ENCODE measurements at places on chromosomes 5 and 9.

DNA sequence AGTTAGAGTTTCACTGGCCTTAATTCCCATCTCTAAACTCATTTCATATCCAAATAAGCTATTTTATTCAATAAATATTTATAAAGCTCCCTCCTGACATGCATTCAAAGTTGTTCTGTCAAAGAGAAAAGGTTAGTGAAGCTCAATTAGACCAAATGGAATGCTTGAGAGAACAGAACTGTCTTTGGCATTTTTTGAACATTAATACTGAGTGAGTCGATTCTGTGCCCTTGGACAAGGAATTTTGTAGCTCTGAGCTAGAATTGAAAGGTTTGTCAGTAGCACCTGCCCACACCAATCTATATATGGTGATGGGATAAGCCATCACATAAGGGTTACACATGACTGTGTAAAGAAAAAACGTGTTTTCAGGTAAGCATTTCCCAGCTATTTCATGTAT lies 631.2 kb upstream of the CCNG1 start:
- no peak for DNase-seq

DNA sequence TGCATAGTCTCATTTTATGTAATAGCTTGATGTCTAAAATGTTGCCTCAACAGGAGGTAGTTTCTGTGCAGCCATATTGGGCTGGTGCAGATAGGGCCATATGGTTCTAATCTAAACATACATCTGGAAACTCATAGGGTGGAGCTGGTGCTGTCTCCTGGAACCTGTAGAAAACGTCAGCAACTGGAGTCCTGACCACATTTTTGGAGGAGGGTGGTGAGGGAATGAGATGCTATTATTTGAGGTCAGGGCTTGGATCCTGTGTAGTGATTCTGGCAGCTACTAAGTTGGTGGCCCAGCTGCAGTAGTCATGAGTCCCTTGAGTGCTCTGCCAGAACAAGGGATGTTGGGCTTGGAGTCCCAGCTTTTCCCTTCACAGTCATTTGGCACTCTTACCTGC lies 14.1 kb downstream of the MAN2A1 start:
- no peak for DNase-seq

DNA sequence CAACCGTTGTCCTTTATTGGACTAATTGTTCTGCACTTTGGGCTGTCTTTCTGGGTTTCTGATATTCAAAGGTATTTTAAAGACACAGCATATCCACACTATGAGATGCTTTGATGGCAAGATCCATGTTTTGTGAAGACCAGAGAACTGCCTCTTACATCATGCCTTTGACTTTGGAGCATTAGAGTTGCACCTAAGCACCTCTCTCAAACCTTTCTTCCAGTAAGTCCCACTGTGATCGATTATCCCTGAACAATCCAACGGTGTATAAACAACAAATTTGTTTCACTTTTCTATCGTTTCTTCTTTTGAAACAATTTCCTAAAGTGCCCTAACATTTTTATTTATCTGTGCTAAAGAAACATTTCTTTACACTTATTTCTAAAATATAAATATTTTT lies 144.4 kb downstream of the KCTD16 start:
- DNase-seq: no peak

- no peak for DNase-seq
Observed at GRCh38 chr5:135318037-135318436, 81.0 kb downstream of the MACROH2A1 start.

DNA sequence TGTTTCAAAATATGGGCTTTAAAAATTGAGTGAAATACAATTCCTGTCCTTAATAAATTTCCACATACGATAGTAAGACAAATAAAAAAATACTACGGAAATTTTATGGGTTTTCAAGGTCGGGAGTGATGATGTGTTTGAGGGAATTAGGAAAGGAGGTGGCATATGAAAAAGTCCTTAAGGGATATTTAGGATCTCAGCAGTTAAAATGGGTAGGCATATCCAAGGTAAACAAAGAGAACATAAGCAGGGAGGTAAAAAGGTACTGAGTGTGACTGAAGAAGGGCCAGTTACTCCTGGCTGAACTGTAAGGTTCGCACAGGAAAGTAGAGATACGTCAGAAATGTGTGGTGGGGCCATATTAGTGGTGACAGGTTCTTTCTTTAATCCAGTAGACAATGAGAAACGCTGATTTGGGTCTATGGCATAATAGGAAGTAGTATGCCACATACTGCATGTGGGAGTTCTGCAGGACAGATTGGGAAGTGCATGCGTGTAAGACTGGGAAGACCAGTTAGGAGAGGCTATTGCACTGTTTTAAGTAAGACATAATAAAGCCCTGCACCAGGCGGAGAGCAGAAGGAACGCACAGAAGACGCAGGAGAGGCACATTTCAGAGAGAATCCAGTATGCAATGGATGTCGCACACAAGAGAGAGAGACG lies 937 bp upstream of the HMGCR start:
- peak; percentile 67 for DNase-seq

- no peak for DNase-seq
Observed at GRCh38 chr5:109719978-109720377, 30.3 kb downstream of the MAN2A1 start.

DNA sequence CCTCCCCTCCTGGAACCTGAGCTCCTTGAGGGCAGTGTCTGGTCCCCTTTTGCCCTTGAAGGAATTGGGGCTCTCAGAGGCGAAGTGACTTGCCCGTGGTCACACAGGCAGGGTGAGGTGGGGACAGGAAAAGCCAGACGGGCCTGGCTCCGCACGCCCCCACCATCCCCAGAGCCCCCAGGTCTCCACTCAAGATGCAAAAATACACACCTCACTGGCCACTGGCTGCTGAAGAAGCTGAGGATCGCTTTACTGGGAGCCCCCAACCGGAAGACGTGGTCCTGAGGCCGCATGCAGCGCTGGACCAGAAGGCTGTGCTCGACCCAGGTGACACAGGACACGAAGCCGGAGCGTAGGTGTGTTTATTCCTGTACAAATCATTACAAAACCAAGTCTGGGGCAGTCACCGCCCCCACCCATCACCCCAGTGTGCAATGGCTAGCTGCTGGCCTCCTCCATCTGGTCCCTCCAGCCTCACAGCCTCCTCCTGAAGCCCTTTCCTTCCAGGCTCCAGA lies 7.6 kb upstream of the AK1 start:
- DNase-seq: no peak

- no peak for DNase-seq
Observed at GRCh38 chr9:129330711-129331492, 152.8 kb upstream of the IER5L start.

DNA sequence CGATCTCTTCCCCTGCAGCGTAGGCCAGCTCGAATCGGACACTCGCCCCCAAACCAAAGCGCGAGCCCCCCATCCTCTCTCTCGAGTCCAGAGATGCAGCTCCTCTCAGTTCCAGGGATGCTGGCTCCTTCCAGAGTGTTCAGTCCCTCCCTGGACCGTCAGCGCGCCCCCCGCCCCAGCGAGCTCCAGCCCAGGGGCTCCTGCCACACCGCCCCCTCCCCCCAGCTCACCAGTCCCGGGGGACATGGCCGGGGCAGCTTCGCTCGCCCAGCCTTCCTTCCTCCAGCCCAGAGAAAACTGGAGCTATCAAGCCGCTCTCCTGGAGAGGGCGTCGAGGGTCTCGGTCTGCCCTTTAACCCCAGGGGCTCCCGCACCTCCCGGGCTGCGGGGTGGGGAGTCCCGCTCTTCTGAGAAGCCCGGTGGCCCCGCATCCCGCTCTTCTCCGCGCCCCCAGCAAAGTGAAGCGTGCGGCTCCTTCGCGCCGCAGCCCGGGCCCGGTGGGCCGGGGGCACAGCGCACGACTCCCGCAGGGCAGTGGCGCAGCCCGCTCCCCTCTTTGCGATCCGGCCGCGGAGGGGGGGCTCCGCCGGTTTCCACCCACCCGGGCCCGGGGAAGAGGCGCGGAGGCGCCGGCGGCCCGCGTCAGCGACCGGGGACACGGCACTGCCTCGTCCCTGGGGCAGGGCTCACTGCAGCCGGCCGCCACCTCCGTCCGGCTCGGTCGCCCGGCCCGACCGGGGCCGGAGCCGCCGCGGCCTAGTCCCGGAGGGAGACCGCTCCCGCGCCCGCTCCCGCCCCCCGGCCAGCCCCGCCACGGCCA lies 587 bp downstream of the MIER3 start:
- no peak for DNase-seq

DNA sequence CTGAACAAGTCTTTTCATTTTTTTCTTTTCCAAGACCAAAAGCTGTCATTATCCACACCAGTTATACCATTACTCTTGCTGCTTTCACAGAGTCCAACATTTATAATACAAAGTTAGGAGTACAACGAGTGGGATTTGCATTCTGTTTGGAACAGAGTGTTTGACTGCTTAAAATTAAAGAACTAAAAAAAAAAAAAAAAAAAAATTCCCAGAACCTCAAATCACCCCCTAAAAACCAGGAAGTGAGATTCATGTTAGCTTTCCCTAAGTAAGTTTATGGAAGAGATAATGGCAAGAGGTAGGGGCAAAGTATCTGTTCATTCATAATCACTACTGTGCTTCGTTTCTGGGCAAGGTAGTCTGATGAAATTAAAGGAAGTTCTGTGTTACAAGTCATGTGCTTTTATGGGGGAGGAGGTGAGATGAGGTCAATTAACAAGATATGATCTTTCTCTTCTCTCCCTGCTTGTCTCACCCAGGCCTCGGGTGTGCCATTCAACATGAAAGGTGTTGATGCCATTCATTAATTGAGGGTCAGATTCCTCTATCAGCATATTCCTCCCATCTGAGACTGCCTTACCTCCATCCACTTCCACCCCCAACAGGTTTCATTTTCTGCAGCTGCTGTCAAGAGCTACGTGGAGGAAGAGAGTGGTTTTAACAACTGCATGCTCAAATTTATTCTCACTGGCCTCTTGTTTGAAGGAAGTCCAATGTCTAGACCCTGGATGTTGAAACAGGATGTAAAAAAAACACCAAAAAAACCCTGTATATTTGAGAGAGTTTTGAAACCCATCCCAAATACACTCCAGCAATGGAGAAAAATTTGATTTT lies 58.1 kb downstream of the MARCHF3 start:
- no peak for DNase-seq

DNA sequence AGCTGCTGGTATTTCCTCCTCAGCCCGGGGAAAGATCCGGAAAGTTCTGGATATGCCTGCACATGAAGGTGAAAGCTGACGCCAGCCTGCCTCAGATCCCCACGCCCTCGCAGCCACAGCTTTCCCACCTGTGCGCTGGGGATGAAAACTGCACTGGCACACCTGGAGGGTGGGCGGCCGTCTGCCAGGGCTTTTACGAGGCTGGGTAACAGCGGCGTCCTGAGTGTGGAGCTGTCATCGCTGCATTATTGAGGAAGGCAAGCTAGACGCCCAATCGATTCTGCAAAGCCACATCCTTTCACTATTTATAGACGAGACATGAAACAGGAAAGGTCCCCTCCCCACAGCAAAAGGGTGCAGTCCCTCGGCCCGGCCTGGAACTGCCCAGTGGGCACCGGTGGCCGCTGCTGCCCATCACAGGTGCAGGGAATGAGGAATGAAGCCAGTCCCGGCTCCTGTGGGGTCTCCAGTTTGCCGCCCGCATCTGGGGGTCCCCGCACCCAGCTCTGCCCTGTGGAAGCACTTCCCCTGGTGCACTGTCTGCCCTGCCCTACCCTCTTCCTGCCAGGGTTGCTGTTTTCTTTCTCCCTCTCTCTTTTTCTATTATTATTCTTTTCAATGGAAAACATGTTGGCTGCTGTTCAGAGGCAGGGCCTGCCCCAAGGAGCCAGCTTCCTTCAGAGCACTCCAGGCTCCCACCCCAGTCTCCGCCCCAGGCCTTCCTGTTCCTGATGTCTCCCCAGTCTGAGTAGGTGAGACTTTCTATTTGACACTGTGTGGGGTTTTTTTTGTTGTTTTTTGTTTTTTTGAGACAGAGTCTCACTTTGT lies 7.0 kb downstream of the NOTCH1 start:
- DNase-seq: no peak

GRCh38 chr5:88391991-88392390 lies 123.3 kb upstream of the TMEM161B start:
- DNase-seq: no peak

DNA sequence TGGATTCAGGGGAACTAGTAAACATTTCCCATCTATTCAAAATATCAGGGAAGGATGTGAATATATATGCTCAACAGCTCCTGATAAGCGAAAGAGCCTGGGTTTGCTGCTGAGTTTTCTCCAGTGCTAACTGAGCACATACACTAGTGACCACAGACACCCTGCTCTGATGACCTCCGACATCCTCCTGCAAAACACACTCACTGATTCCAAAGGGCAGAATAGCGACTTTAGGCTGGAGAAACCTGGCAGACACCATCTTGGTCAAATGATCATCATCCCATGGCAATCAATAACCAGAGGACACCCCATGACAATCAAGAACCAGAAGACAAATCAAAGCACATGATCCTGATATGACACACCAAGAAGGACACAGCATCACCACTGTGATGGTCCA lies 9.2 kb upstream of the GADD45G start:
- no peak for DNase-seq

- DNase-seq: no peak
Observed at GRCh38 chr5:74638970-74639806, 1.3 kb downstream of the ENC1 start.

DNA sequence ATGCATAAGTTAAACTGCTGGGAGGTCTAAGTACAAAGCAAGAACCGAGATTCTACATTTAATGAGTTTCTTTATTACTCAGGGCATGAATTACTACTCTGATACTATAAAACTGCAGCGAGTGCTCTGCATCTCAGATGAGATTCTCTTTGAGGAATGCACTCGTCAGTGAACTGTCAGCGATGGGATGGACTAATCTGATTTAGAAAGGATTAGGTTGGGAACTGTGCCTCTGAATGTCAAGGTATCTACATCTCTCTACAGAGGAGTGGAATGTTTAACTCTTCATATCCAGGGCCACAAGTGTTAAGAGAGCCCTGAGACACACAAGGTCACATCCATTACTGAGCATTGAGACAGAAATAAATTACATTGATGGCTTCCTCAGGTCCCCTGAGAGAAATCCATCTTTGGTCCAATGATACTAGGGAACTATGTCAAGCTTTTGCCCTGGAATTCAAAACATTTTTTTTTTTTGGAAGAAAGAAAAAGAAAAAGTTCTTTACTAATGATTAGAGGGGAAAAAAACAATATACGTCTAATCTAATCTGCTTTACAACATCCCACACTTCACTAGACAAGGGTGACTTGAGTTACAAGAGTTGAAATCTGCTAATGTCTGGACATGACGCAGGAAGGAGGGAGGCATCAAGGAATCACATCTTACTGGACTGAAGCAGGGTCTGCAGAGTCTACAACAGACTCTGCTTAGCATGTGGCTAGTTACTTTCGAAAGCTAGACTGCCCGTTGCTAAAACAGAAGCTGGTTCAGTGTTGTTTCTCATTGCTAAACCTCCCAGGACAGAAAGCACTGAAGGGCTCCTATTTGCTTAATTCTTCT lies 270.0 kb upstream of the TLE4 start:
- no peak for DNase-seq

GRCh38 chr9:98104445-98104881 lies 14.6 kb downstream of the TRIM14 start:
- DNase-seq: no peak

- DNase-seq: no peak
Observed at GRCh38 chr9:38284039-38284575, 108.4 kb upstream of the ALDH1B1 start.

- no peak for DNase-seq
Observed at GRCh38 chr5:55386356-55386755, 78.6 kb downstream of the MTREX start.

Data from AG09309 (cell line).